Fibroblast of skin of left biceps (primary cell): ENCODE measurements at places on chromosomes 12 and 14.

GRCh38 chr14:68566075-68566474 is 226.8 kb downstream of the ZFP36L1 start:
- DNase-seq: no peak

- DNase-seq: no peak
Observed at GRCh38 chr14:98227727-98228111, 1044.3 kb downstream of the BCL11B start.

DNA sequence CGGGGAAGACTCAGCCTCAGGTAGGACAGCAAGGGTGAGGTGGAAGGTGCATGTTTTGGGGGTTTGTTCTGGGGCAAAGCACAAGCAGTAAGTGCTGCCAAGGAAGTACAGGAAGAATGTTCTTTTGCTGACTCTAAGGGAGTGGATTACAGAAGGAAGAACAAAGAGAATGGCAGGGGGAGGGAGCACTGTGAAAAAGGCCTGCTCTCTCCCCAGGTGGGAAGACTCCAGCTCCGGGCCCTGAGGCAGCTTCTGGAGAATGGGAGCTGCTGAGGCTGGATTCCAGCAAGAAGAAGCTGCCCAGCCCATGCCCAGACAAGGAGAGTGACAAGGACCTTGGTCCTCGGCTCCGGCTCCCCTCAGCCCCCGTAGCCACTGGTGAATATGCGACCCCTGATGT is 7.0 kb upstream of the PFDN5 start:
- no peak for DNase-seq

DNA sequence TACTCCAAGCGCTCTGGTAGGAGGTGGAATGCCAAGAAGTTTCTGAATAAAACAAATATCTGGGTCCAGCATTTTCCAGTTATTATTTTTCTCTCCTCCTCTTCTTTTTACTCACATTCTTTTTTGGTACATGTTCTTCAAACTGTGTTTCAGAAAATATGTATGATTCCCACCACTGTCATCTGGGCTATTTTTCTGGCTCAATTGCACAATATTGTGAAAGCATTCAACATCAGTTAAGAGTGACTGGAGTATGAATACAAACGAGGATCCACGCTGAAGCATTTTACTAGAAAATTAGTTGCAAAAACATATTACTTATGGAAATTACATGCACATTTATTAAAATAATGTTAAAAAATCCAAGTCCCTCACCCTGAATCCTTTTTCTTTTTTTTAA is 61.5 kb downstream of the KCNMB4 start:
- DNase-seq: peak; percentile 18

DNA sequence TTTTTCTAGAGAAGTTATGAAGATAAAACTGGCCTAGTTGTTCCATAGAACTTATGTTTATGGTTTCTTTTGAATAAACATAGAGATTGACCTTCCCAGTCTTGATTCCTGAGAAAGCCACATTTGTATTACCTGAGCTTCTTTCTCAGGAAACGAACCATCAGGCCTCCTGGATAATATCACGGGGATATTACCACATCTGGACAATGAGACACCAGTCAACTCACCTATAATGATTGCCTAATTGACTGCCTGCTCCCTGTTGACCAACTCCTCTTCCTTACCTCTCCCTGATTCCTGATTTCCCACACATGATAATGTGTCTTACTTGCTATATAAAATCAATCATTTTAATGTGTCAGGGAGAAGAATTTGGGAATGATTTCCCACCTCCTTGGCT is 822.7 kb downstream of the LRFN5 start:
- DNase-seq: no peak

GRCh38 chr12:117347588-117347987 is 13.8 kb downstream of the NOS1 start:
- no peak for DNase-seq
